Activated CD4-positive, alpha-beta memory T cell treated with anti-CD3 and anti-CD28 coated beads, Interleukin-2, amount 10 ng/mL, durations not matched to agents 7 days and 5 days (primary cell): ENCODE measurements at places on chromosomes 1 and 21.

GRCh38 chr21:32834211-32834915 is 62.8 kb upstream of the PAXBP1 start:
- DNase-seq: no peak

GRCh38 chr21:37618081-37618480 is 251.5 kb downstream of the DYRK1A start:
- no peak for DNase-seq

GRCh38 chr1:54867717-54868057 is 19.3 kb downstream of the DHCR24 start:
- no peak for DNase-seq

DNA sequence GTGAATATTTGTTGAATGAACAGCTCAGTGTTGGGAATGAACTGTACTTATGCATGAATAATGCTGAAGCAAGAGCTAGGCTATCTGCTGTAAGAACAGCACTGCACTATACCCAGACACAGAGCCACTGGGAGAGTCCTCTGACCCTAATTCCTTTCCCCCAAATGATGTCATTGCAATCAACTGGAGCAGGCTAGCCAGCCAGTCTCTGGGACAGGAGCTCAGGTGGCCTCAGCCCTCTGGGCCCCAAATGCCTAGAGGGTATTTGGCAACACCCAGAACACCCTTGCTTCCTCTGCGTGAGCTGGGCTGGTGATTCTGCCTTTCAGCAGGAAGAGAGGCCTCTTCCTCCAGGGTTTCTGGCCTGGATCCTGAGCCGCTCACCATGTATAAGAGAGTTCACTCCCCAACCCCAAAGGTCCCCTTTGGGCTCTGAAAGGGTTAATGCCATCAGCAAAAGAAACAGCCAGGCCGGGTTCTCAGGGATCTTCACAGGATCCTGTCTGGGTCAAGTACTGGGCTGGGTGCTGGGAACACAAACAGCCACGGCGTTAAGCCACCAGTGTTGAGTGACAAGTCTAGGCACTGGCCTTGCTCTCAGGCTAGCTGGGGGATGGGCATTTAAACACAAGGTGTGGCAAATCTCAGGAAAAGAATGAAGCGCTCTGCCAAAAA is 3.7 kb upstream of the PADI4 start:
- DNase-seq: no peak

DNA sequence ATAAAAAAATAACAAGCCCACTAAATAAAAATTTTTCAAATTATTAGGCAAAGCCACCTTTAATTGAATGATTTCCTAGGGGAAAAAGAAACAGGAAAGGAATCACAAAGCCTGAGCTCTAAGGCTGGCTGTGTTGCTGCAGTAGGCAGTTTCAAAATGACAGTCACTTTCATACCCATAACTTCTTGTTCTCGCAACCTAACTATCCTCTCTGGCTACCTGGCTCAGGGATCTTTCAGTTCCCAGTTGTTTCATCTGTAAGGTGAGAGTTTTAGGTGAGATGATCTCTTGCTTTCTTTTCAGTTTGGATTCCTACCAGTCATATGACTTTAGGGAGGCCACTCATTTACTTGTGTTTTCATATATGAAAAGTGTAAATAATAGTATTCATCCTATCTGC is 226.1 kb downstream of the ASTN1 start:
- DNase-seq: no peak

DNA sequence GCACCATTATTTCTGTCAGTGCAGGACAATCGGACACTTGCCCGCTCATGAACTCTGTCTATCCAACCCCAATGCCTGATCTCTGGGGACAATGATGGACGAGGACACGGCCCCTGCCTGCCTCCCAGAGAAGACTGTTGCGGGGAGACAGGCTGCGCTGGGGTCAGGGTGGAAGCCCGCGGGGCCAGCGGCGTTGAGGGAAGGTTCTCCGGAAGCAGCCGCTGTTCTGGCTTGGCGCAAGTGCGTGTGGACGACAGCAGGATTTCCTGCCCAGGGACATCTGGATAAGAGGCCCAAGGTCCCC is 18.8 kb downstream of the RHBG start:
- DNase-seq: no peak
